ENCODE measurements at places on chromosomes 5 and 9. TPM values are rescaled to one million over a fixed set of nuclear protein-coding genes. Genes with fewer than 3 reads are reported as not detected.
A peak's percentile ranks its signal among the peaks of the same experiment; 100 is the strongest.

The IL3 gene
- total RNA-seq: not detected

The CDO1 gene
- 6.9 TPM for total RNA-seq

The TAF1L gene
- under 0.01 TPM for total RNA-seq

The FBP2 gene
- not detected for total RNA-seq

The FSTL4 gene
- total RNA-seq: not detected

The CER1 gene
- not detected for total RNA-seq

The MEIKIN gene
- total RNA-seq: not detected

The GPR151 gene
- total RNA-seq: not detected

The RETREG1 gene
- total RNA-seq: 0.51 TPM

DNA sequence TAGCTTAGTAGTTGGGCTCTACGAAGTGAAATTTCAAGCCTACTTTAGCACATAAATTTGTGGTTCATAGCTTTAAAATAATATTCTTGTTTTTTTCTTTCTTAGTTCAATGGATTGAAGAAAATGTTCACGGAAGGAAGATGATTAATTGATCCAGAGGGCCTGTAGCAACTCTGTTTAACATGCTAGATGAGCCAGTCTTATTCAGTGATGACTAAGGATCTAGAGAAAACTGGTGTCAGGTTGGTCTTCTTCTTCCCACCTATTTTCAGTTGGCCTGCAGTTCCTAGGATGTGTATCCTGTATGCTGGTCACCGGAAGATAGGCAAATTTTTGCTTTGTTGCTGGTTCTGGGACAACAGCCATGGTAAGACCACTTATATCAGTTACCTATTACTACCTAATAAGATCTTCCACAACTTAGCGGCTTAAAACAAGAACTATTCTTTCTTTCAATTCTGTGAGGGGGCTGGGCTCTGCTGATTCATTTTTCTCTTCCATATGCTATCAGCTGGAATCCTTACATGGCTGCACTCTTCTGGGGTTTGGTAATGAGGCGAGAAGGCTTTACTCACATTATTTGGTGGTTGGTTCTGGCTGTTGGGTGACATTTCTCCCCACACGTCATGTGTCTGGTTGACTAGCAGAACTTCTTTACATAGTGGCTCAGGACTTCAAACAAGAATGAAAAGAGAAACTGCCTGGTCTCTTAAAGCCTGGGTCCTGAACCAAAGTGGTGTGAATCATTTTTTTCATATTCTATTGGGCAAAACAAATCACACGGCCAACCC lies 182.7 kb upstream of the ACTBL2 start:
- DNase-seq: no peak

GRCh38 chr9:73179589-73179988 lies 27.9 kb downstream of the ANXA1 start:
- DNase-seq: no peak

- no peak for DNase-seq
Observed at GRCh38 chr9:32940740-32941139, 60.7 kb downstream of the APTX start.

DNA sequence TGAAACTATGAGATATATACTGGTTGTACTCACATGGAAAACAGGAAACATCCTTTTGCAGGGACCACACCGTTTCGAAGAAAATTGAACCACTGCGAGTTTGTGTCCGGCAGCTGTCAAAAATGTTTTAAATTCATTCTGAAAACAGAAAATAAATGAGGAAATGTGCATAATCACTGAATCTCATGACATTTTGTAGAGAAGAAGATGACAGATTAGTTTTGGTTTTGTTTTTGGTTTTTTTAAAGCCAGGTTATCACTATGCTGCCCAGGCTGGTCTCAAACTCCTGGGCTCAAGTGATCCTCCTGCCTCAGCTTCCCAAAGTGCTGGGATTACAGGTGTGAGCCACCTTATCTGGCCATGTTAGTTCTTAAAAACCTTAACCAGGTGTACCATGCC lies 3.5 kb downstream of the TXNDC8 start:
- no peak for DNase-seq

DNA sequence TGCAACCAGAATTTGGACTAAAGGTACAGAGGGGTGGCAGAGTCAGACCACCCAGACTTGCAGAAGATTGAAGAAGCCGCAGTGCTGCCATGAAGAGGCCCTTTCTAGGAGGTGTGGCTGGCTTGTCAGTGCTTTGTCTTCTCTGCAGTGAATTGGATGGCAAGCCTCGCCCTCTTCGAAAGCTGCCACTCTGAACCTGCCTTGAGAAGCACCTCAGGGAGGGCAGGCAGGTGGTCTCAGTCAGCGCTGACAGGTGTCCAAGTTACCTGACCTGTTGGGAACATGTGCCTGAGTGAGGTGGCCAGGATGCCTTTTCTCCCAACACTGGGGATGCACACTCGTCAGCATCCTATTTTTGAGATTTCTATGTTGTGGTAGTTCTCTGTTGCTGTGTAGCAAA lies 6.2 kb downstream of the TENT4A start:
- no peak for DNase-seq

DNA sequence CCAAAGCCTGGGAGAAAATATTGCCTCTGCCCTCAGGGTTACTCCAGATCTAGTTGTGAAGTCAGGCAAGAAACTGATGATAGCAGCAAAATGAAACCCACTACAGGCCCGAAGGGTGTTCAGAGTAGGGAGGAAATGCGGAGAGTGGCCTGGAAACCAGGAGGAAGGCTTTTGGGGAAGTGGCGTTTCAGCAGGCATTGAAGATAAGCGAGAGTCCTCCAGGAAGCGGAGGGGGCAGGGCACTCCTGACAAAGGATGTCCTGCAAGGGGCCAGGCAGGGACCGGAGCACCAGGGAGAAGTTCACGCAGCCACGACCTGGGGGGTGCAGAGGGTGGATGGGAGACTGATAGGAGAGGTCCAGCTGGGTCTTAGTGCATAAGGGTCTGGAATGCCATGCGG lies 7.8 kb upstream of the FOXI1 start:
- no peak for DNase-seq

DNA sequence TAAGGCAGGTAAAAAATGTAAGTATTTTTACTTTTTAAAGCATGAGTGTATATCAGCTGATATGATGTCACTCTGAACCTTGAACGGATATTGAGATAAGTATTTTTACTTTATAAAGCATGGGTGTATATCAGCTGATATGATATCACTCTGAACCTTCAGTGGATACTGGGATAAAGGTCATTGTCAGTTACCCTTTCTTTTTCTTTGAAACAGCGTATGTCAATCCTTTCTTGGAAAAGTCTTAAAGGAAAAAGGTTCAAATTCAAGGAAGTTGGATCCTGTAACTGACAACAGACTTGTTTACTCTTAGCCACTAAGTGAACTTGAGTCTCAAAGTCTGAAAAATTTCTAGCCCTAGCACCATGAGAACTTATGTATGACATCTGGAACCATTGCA lies 61.7 kb upstream of the IFNK start:
- no peak for DNase-seq

- peak; percentile 87 for DNase-seq
Observed at GRCh38 chr5:43042626-43043399, 2.7 kb upstream of the ANXA2R start.

- no peak for DNase-seq
Observed at GRCh38 chr9:121107029-121107428, 32.3 kb downstream of the CNTRL start.

- peak; percentile 61 for DNase-seq
Observed at GRCh38 chr5:128920345-128921215, 44.7 kb upstream of the SLC27A6 start.

- no peak for DNase-seq
Observed at GRCh38 chr5:41312066-41312465, 98.7 kb upstream of the C6 start.

DNA sequence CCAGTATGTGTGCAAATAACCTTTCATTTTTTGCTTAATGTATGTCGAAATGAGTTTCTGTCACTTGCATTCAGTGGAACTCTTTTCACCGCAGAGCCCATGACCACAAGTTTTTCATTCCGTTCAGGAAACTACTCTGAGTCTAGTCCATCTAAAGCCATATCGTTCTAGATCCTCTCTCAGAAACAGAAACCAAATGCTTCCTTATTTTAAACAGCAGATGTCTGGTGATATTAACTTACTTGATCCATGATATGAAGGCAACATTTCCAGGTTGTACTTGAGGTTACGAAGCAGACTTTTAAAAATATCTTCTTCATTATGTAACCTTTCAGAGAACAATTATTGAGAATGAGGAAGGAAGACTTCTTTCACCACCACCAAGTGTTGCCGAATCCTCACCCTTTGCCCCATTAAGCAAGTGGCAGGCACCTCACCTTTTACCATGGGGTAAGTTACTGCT lies 72.4 kb upstream of the GNAQ start:
- DNase-seq: no peak
